Activated T-cell treated with anti-CD3 and anti-CD28 coated beads for 48 hours (primary cell): ENCODE measurements at places on chromosomes 12 and 14.
A peak's percentile ranks its signal among the peaks of the same experiment; 100 is the strongest.

DNA sequence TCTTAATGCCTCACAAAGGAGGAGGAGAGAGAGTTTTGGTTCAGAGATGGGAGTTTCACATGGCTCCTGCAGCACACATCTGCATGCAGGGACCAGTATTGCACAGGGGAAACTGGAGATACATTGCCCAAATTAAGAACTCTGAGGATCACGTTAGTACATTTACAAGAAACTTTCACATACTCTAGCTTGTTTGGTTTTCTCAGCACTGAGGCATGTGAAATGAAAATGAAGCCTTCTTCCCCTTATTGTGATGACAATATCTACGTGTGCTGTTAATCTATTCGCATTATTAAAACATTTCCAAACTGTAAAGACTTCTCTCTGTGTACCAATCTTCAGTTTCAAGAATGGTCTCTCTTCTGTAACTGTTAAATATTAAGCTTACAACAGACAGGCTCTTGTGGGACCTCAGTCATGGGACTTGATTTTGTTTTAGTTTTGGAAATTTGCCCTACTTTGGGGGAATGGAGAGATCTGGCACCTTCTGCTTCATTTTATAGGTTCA, 124.7 kb downstream of the DAAM1 start:
- DNase-seq, result no peak

- peak; percentile 62 for DNase-seq
Measured at GRCh38 chr12:6195665-6196535, 4.3 kb upstream of the CD9 start.

- DNase-seq, result peak; percentile 45
Measured at GRCh38 chr12:48189331-48190125, 6.1 kb downstream of the CCDC184 start.

DNA sequence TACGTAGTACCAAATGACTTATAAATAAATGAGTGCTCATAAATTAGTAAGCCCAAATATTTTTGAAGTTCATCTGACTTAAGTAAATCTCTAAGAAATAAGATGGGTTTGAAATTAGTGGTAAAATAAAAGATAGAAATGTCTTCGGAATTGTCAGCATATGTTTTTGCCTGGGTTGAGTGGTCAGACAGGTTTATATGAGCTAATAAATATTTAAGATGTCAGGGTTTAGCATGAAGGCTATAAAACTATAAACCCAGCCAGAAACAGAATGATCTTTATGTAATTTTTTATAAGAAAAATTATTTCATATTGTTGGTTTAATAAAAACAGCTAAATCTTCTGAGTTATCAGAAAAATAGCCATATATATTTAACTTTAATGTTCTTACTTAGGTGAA, 37.3 kb downstream of the JAG2 start:
- DNase-seq, result no peak

DNA sequence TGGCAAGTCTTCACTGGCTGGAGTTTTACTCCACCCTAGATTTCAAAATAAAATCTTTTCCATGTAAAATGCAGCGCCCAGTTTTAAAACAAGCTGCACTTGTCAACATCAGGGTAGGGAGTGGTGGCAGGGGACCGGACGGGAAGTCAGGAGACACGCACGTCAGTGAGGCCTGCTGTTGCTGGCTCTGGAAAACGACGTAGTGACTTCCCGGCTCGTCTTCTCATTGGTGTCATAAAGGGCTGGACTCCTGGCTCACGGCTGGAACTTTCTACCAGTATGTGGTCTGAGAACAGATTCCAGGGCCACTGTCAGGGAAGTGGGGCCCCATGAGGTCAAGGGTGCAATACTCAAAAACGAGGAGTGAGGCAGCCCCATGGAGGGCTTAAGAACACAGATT, 64.2 kb upstream of the FOXN3 start:
- DNase-seq, result no peak

GRCh38 chr12:122206111-122206881, 2.8 kb downstream of the B3GNT4 start:
- no peak for DNase-seq

DNA sequence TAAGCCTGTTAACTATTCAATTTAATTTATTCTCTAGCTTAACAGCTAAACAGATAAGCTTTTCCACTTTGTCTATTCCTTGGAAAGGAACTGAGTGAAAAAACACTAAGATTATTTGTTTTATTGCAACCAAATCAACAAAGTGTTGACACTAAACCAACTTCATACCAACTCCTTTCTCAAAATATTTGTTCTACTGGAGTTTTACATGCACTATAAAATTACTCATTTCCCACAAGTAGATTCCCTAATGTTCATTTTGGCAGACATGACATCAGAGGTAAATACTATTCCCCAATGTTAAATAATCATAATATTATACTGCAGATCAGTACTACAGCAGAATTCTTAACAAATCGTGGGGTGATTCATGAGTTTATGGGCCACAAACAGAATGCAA, 231.4 kb downstream of the TTC6 start:
- DNase-seq, result no peak
